Lower lobe of right lung (tissue), 2 donors: ENCODE measurements at places on chromosomes 1 and 21. TPM values are rescaled to one million over a fixed set of nuclear protein-coding genes. Genes with fewer than 3 reads are reported as not detected.

Gene MROH9
- total RNA-seq, result 1.2 TPM

DNA sequence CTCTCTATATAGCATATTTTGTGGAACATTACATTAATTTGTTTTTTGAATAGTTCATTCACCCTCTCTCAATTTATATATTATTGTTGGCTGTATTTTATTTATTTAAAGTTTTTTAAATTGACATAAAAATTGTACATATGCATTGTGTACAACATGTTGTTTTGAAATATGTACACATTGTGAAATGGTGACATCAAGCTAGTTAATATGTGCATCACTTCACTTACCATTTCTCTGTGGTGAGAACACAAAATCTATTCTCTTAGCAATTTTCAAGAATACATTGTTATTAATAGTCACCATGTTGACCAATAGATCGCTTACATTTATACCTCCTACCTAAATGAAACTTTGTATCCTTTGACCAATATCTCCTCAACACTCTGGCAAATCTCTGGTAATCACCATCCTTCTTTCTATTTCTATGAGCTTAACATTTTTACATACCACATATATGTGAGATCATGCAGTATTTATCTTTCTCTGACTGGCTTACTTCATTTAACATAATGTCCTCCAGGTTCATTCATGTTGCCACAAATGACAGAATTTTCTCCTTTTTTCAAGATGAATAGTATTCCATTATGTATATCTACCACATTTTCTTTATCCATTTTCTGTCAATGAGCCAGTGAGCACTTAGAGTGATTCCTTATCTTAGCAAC, 180.9 kb upstream of the DEPDC1 start:
- DNase-seq, result no peak

GRCh38 chr1:117860896-117861610, 68.4 kb downstream of the GDAP2 start:
- DNase-seq, result no peak

GRCh38 chr1:35655196-35655595, 13.9 kb upstream of the PSMB2 start:
- no peak for DNase-seq

DNA sequence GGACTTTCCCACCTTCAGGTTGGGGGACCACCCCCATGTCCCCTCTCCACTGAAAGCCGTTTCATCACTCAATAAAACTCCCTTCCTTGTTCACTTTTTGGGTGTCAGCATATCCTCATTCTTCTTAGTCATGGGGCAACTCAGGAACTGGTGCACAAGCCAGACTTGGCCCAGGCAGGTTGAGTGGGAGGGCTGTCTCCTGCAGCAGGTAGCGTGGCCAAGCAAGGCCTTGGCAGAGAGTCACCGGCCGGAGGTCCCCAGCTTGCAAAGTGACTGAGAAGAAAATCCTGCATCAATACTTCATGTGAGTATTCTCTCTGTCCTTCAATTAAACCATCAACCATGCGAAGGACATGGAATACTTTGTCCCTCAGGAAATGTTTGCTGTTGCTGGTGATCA, 148.9 kb downstream of the RHOU start:
- no peak for DNase-seq
